ENCODE measurements at places on chromosomes 3 and 15. TPM values are rescaled to one million over a fixed set of nuclear protein-coding genes. Genes with fewer than 3 reads are reported as not detected.

FAM107A gene
- total RNA-seq = not detected

DNA sequence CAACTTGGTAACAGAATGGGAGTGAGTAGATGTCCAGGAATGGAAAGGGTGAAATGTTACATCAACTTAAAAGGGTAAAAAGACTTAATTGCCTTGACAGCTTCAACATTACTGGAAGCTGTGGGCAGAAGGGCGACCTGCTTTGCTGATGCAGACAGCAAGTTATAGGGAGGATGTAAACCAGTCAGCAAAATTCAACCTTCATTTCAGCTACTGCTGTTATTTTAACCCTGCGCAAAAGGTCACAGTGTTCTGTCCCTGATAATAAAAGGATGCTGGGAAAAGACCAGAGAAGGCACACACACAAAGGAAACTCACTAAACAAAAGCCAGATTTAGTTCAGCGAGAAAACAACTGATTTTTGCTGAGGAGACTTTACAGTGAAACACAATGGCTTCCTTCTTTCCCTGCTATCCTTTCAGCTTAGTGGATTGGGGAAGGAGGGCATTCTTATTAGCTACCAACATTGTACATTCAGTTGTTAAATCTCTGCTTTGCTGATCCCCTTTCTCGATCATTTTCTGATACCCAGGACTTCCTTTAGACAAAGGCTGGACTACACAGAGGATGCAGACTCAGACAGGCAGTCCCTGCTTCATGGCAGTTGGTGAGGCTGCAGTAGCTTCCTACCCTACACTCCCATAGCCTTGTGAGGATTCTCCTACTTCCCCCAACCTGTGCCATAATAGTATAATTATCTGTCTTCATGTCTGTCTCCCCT is 62.0 kb downstream of the P3H2 start:
- DNase-seq = peak; percentile 94

DPPA4 gene
- 83.0 TPM for total RNA-seq

DNA sequence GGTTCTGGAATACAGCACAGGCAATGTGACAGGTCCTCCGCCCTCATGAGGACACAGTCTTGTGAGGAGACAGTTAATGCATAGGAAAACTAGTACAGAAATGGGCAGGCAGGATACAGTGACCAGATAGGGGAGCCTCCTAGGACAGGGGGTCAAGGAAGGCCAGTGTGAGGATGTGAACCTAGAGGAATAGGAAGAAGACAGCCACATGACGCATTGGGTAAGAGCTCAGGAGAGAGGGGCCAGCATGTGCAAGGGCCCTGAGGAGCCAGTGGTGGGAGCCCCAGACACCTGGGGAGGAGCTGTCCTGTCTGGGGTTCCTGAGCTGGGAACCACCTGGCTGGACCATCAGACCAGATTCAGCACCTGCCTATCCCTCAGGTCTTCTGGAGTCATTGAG is 15.6 kb downstream of the IRAK2 start:
- no peak for DNase-seq

DNA sequence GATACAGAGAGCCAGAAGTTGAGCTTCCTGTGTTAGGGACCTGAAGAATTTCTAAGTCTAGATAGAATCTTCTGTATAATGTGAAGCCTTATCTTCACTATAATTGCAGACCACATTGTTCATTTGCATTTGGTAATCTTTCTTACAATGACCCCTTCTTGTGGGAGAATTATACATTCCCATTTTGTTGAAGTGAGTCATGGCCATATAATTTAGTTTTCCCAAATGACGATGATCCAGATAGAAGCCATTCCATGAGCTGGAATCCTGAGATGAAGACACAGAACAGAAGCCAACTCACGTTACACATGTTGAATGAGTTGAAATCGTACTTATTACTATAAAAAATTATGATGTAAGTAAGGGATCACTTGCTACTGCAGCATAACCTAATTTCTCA is 187.8 kb downstream of the TUSC7 start:
- peak; percentile 18 for DNase-seq

IMPG2 gene
- 0.26 TPM for total RNA-seq

DNA sequence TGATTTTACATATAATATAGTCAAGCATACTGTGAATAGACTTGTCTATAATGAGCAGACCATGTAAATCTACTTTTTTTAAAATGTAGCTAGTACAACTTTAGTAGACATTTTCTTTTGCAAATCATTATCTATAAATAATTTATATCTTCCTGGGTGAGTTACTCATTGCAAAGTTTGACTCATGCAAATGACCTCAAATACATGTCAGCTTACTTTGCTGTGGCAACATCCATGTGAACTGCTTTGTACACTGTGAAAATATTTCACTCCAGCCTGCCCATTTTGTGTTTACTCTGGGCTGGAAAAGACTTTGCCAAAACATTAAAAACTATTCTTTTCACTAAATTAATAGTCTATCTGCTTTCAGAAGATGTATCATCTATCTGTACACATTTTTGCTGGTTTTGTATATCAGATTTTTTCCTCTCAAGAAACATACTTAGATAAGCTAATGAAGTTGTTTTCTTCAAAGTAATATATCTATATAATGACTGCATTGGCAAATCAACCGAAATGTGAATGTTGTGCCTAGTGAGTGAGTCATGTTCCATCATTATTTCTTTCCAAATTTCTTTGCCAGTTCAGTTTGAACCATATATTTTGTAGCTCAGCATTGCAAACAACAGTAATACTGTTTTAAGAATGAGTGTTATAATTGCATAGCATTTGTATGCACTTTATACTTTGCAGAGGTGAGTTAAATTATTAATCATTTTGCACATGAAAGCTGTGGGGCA is 26.5 kb downstream of the IGSF10 start:
- DNase-seq = peak; percentile 92

DNA sequence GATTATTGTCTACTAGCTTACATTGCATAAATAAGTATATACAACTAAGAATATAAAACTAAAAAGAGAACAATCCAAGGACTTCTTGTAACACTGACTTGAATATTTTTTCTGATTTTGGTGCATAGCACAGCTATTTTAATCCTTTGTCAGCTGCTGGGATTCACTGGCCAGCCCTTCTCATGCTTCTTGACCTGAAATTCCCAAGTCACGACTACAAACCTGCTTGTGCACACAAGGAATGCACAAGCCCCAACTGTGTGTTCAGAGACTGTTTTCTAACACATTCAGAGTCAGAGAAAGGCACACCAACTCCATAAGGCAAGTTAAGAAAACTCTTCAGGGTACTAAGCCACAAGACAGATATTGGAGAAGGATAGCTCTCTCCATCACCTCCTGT is 80.9 kb downstream of the TNIK start:
- DNase-seq = peak; percentile 58

Data from astrocyte (in vitro differentiated cells and primary cell).